ENCODE measurements at places on chromosomes 12 and 14.

GRCh38 chr12:89389755-89390661 is 37.7 kb upstream of the DUSP6 start:
- DNase-seq = no peak

GRCh38 chr12:90917431-90917830 is 37.5 kb downstream of the CCER1 start:
- no peak for DNase-seq

- no peak for DNase-seq
Observed at GRCh38 chr12:97300431-97300830, 162.2 kb upstream of the RMST start.

GRCh38 chr12:109497675-109498074 is 20.2 kb downstream of the UBE3B start:
- DNase-seq = no peak

DNA sequence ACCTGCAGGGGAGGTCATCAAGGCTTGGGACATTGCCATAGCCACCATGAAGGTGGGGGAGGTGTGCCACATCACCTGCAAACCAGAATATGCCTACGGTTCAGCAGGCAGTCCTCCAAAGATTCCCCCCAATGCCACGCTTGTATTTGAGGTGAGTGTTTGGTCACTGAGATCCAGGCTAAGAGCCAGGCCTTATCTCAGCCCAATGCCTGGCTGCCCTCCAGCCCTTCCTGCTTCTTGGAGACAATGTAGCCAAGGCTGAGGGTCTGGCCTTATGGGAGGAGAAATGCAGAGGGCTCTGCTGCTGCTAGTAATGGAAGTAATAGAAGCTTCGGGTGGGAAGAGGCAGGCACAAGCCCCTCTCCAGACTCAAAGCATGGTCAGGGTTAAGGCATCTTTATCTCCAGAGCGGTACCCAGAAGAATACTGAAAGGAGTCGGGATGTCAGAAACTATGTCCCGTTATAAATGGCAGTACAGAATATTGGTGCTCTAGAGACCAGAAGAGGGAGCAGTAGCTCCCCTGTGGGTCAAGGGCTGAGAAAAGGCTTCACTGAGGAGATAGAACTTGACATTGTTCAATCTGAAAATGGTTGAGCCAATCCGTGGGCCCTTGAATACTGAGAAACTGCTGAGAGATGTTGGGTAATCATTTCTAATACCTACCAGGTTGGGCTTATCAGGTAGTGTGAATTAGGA is 3.1 kb downstream of the FKBP4 start:
- no peak for DNase-seq

GRCh38 chr12:52434081-52434733 is at the start of gene KRT75:
KRT75 (minus strand) TSS chr12:52434371; CDS start chr12:52434304, 67 bp downstream.
- no peak for DNase-seq

- DNase-seq = no peak
Observed at GRCh38 chr14:74637178-74637550, 25.1 kb upstream of the LTBP2 start.

GRCh38 chr14:103026988-103027387 is 30.4 kb downstream of the CDC42BPB start:
- DNase-seq = no peak

- no peak for DNase-seq
Observed at GRCh38 chr14:104322531-104323366, 184.4 kb downstream of the KIF26A start.

All from psoas muscle (tissue), 8 donors.